ENCODE measurements at places on chromosomes 7 and 10.

DNA sequence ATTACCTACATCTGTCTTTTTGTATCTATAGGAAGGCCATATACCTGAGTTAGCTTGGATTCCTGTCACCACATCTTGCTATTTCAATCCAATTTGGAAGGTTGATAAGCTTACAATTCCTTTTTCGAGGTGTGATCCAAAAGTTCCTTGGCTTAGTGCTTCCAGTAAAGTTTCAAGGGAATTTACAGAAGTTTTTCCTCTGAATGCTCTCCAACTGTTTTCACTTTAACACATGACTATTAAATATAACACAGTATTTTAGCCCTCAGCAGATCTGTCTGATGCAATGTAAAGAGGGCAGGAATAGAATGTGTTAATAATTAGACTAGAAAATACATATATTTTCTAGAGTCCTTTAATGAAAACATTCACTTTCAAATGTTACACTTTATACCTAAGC, 171.4 kb downstream of the DKK1 start:
- DNase-seq: no peak

GRCh38 chr7:73906874-73907273, 45.9 kb downstream of the TMEM270 start:
- DNase-seq: no peak

GRCh38 chr7:112233048-112233697, 26.7 kb downstream of the ZNF277 start:
- no peak for DNase-seq

- DNase-seq: no peak
Measured at GRCh38 chr10:121457729-121458128, 140.5 kb downstream of the FGFR2 start.

All from frontal cortex (tissue), 4 donors.